Naive thymus-derived CD8-positive, alpha-beta T cell (primary cell): ENCODE measurements at places on chromosomes 1 and 21.
A peak's percentile ranks its signal among the peaks of the same experiment; 100 is the strongest.

GRCh38 chr21:36676039-36676950, 22.6 kb upstream of the SIM2 start:
- DNase-seq: no peak
- no peak overlapping the region for H3K27ac ChIP-seq
- peaks cover 11% of the 10 kb centered on the region for H3K36me3 ChIP-seq
- no peaks in the 10 kb centered on the region for H3K4me1 ChIP-seq
- no peak overlapping the region for H3K4me3 ChIP-seq
- H3K27me3 ChIP-seq: peaks cover 28% of the 10 kb centered on the region

DNA sequence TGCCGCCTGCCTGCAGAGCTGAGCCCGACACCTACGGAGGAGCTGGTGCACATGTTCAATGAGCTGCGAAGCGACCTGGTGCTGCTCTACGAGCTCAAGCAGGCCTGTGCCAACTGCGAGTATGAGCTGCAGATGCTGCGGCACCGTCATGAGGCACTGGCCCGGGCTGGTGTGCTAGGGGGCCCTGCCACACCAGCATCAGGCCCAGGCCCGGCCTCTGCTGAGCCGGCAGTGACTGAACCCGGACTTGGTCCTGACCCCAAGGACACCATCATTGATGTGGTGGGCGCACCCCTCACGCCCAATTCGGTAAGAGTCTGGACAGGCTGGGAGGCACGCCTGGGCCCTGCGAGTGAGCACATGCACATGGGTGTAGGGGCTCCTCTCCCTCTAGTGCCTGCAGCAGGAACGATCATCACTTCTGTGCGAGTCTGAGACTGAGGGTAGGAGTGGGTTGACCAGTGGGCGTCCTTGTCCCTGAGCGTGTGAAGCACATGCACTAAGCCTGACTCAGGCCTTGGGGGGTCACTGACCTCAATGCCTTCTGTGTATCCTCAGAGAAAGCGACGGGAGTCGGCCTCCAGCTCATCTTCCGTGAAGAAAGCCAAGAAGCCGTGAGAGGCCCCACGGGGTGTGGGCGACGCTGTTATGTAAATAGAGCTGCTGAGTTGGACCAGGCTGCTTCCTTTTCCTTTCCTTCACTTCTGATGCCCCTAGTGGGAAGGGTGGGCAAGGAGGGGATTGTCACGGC, 6.9 kb downstream of the DMAP1 start:
- H3K36me3 ChIP-seq: no peaks in the 10 kb centered on the region
- no peak overlapping the region for H3K4me3 ChIP-seq
- no peaks in the 10 kb centered on the region for H3K27me3 ChIP-seq
- DNase-seq: no peak

- peaks cover 10% of the 10 kb centered on the region for H3K27me3 ChIP-seq
- no peak overlapping the region for H3K27ac ChIP-seq
- no peaks in the 10 kb centered on the region for H3K36me3 ChIP-seq
- H3K4me1 ChIP-seq: peaks cover 11% of the 10 kb centered on the region
Observed at GRCh38 chr1:3678361-3679097, 26.2 kb downstream of the TP73 start.

DNA sequence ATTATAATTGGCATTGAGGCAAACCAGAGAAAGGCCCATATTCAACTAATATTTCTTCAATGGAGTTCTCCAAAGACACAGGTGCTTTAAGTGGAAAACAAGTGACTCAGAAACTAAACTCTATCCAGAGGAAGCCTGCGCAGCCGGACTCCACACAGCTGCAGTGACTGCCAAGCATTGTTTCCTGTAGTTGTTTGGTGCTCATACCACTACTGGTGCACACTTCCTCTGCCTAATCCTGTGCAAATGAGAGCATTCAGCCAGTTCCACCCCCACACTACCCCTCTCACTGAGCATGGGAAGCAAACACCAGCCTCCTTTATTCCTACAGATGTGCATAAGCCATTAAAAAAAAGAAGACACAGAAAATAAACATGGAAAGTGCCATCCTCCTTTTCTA, 102.9 kb downstream of the VAV3 start:
- no peaks in the 10 kb centered on the region for H3K27me3 ChIP-seq
- peaks cover 21% of the 10 kb centered on the region for H3K4me1 ChIP-seq
- no peak overlapping the region for H3K4me3 ChIP-seq
- no peak overlapping the region for H3K27ac ChIP-seq

GRCh38 chr1:21749109-21749508, 33.8 kb downstream of the USP48 start:
- peaks cover 9% of the 10 kb centered on the region for H3K36me3 ChIP-seq
- no peak overlapping the region for H3K4me3 ChIP-seq
- peak overlapping the region; percentile 47 for H3K27ac ChIP-seq
- DNase-seq: no peak
- H3K4me1 ChIP-seq: peaks cover 5% of the 10 kb centered on the region
- no peaks in the 10 kb centered on the region for H3K27me3 ChIP-seq

- no peaks in the 10 kb centered on the region for H3K4me1 ChIP-seq
- H3K4me3 ChIP-seq: no peak overlapping the region
- peaks cover 9% of the 10 kb centered on the region for H3K27me3 ChIP-seq
- no peaks in the 10 kb centered on the region for H3K36me3 ChIP-seq
Observed at GRCh38 chr21:30268608-30269197, 14.0 kb downstream of the KRTAP24-1 start.

DNA sequence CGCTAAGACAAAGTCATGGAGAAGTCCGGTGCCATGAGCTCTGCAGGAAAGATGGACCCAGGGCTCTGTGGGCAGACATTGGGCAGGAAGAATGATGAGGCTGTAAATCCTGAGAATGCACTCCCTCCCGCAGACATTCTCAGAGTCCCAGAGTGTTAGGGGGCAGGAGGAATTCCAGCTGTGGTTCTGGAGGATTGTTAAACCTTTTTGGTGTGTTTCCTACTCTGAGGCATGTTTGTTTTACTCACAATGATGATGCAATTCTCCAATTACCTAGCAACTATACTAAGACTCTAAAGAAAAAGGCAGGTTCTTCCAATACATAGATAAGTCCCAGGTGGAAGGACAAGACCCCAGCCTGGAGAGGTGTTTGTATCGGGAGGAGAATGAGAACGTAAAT, 2.8 kb upstream of the CAPN9 start:
- H3K4me1 ChIP-seq: no peaks in the 10 kb centered on the region
- H3K4me3 ChIP-seq: no peak overlapping the region
- H3K36me3 ChIP-seq: no peaks in the 10 kb centered on the region
- H3K27me3 ChIP-seq: peaks cover 15% of the 10 kb centered on the region

GRCh38 chr1:42932442-42932941, 26.2 kb downstream of the SLC2A1 start:
- peaks cover 10% of the 10 kb centered on the region for H3K36me3 ChIP-seq
- H3K4me1 ChIP-seq: peaks cover 88% of the 10 kb centered on the region
- peak overlapping the region; percentile 99 for H3K27ac ChIP-seq
- H3K4me3 ChIP-seq: peak overlapping the region; percentile 81
- H3K27me3 ChIP-seq: no peaks in the 10 kb centered on the region
